ENCODE measurements at places on chromosomes 1 and 21.

DNA sequence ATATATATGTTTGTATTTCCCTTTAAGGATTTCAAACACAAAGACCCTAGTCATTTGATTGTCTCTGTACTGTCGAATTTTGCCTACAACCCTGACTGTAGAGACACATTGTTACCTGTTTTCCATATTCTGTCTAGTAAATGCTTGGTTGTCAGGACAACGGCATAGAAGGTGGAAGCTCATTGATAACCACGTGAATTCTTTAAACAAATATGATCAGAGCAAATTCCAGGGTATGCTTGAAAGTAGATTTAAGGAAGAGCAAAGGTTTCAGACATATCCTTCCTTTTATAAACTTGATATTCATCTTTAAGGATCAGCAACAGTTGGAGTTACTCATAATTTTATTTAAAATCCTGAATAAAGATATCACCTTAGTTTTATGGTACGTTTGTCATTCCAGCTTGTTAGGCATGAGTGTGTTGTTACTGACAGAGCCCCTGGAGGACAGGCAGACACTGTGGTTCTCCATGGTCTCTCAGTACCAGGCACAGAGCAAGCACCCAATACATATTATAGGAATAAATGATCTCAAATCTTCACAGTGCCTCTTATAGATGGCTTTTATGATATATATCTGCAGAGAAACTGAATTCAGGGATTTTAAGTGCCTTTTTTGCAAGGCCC is 203.2 kb downstream of the FGGY start:
- no peak for DNase-seq

DNA sequence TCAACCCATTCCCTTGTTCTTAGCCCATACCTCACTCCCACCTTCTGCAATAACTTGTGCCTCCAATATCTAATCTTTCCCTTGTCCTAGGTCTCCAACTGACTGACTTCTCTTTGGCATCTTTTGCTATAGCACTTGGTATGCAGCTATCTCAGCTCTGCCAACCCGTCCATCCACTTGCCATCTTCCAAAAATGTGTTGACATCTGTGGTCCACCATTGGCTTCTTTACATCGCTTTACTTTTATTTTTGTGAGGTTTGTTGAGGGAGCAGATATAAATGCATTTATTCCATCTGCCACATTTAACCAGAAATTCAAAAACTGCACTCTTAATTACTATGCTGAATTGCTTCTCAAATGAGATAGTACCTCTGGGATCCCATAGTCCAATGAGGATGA is 24.9 kb upstream of the PSMB2 start:
- no peak for DNase-seq

GRCh38 chr1:106924360-106924759 is 132.1 kb upstream of the PRMT6 start:
- peak; percentile 42 for DNase-seq

DNA sequence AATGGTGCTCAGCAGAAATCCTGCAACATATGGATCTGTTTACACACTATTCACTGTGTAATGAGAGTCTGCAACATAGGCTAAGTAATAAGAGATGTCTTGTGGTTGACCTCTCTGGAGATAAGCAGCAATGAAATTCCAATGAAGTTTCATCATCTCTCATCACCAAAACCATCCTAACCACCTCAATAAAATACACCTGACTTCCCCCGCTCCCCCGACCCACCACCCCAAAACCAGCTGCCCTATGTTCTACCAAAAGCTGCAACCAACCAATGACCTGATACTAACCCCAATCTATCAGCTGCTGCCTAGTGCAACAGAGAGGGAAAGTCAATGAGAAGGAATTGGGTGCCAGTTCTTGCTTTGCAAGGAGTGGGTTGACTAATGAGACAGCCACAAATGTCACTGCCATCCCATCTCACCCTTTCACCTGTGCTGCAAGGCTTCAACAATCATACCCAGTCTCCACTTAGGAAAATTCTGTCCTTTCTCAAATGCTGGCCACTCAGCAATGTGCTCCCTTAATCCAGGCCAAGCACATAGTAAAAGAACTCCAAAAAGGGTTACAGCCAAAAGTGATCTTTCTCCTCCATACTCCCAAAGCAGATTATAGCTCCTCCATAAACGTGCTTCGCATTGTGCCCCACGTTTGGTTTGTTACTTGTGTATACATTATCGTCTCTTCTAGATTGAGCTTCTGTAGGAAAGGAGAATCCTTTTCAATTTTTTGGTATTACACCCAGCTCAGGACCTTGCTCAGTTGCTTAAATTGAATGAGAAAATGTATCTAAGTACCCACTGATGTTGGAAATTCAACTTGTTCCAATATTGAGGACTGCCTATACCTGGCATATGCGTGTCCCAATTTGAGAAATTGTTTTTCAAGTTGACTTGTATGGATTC is 29.0 kb downstream of the MRPL39 start:
- DNase-seq: no peak

GRCh38 chr1:78081980-78082860 is 36.5 kb downstream of the GIPC2 start:
- DNase-seq: peak; percentile 45

DNA sequence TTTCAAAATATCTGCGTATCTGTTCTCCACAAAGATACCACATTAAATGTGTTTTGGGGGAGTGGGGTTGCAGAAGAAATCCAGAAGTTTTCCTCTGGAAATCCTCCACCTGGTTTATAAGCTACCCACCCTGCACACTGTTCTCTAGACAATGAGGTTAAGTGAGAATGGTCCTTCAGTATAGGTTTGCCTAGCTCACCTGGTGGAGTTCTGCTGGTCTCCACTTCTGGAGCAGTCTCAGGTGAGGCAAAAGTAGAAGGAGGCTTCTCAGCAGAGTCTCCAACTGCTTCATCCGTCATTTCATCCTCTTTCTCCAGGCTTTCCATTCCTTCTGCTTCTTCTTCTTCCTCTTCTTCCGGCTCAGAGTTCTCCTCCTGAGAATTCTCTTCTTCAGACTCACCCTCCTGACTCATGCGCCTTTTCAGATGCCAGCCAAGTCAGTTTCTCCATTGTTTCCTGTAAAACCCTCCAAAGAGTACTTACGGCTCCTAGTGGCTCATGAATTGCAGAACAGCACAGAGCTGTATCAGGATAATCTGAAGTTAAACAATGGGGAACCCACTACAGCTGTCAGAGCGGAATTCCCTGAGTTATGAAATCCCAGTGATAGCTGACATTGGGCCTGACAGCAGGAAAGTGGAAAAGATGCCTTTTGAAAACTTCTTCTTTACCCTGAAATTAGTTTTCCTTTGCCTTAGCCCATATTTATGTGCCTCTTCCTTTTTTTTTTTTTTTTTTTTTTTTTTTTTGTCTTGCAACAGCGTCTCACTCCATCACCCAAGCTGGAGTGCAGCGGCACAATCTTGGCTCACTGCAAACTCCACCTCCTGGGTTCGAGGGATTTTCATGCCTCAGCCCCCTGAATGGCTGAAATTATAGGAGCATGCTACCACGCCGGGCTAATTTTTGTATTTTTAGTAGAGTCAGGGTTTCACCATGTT is 38.5 kb downstream of the MSTO1 start:
- peak; percentile 92 for DNase-seq

DNA sequence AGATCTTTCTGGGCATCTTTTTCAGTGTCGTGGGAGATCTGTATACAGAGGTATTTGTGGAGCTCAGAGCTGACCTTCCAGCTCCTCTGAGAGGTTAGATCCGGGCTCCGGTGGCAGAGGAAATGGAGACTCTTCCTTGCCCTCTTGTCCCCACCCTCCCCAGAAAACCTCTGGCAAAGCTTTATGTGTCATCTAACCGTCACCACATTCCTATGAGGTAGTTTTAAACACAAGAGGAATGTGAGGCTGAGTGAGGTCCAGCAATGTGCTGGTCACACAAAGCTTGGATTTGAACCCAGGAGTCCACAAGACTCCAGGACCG is 1.2 kb downstream of the CD160 start:
- DNase-seq: peak; percentile 69

DNA sequence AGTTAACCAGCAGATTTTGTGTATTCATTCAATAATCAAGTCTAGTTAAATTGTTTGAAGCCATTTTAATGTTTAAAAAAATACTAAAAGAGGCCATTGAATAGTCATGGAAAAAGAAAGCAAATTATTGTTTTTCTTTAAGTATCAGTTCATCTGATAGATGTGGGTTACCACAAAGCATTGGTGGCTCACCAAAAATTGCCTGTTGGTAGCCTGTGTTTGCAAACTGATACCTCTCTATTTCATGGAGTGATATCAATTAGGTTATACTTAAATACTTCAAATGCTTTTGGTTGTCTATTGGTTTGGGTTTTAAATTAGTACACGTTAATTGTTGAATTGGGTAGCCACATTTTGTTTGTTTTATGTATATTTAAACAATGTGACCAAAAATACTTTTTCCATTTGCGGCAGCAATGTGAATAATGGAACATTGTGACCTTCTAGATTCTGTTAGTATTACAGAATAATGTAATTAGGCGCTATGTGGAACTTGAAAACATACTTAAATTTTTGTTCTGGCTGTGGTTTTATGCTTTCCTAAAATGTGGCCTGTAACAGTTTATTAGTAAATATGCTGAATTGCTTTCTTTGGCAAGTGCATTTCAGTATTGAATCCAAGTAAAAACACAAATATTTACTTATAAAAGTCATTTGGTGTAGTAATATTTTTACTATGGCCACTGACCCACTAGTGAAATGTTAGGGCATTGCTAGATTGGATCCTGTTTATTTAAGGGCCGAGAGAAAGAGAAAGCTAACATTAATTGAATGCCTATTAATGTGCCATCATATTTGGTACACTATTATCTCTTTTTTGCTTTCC is 37.1 kb upstream of the NBL1 start:
- no peak for DNase-seq

DNA sequence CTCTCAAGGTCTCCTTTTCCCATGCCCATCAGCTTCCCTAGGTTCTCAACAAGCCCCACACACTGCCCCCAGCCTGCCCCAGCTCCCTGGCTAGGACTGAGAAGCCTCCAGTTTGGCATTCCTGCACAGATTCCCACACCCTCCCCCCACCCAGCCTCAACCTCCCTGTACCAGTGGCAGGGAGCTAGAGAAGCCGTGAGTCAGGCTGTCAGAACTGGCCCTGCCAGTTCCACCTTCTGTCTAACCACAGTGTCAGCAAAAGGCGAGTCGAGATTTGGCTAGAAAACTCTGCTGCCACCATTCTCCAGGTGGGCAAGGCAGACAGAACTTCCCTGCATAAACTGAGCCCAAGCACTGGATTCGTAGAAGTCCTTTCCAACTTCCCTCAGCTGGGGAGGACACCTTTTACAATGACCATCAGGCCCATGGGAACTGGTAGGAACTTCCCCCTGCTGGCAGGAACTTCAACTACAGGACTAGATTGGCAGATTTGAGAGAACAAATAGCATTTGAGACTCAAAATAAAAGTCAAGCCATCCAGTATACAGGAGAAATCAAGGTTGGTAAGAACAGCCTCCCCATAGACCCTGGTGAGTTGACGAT is 31.0 kb downstream of the TNNT2 start:
- DNase-seq: peak; percentile 79

GRCh38 chr1:241077386-241078147 is 279.4 kb downstream of the RGS7 start:
- no peak for DNase-seq

DNA sequence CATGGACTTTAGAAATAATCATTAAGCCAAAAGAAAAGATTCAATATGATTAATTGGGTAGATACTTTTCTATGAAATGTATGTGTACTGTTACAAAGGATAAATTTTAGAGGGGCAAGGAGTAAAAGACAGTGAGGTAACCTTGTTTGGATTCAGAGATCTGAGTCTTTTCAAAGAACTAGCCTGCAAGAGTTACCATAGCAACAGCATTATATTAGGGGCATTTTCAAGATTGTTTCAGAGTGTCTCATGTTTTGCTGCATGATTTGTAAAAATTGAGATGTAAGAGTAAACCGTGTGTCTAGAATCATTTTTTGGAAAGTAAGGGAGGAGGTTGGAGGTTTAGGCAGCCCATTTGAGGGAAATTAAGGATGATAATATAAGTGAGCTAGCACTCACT is 70.6 kb upstream of the KIAA1614 start:
- DNase-seq: peak; percentile 83

- no peak for DNase-seq
Observed at GRCh38 chr1:81499487-81499886, 301.2 kb upstream of the ADGRL2 start.

- DNase-seq: no peak
Observed at GRCh38 chr1:231028682-231029081, 11.4 kb downstream of the FAM89A start.

DNA sequence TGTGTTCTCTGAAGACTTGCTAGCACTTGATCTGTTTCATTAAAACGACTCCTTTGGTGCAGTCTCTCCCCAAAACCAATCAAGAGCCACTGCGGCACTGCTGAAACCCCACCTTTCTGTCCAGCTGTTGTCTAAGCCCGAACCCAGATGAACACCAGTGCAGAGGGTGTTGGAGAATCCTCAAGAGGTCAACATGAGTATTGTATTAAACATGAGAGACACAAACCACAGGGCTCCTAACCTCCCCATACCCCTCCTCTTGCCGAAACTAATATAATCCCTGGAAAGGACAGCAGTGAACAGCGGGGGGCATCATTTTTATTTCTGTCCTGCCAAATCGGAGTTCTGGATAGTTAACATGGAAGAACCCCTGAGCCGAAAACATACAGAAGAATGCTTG is 333.9 kb downstream of the CAMTA1 start:
- peak; percentile 12 for DNase-seq

DNA sequence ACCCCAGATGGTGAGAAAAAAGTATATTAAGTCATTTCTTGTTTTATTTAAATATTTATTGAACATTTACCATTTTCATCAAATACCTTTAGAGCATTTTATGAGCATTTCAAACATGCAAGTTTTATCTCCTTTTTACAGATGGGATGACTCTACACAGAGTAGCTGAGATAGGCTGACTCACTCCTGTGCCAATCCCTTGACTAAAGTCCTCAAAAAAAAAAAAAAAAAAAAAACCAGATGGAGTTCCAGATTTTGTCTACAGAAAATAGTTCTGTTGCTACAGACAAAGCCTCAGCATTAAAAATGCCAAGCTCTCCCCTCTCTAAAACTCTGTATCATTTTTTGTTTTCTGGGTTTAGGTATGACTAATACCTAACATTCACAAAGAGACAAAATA is 303.0 kb upstream of the PLD5 start:
- DNase-seq: no peak

- no peak for DNase-seq
Observed at GRCh38 chr1:115088871-115089419, 358 bp downstream of the TSPAN2 start.

DNA sequence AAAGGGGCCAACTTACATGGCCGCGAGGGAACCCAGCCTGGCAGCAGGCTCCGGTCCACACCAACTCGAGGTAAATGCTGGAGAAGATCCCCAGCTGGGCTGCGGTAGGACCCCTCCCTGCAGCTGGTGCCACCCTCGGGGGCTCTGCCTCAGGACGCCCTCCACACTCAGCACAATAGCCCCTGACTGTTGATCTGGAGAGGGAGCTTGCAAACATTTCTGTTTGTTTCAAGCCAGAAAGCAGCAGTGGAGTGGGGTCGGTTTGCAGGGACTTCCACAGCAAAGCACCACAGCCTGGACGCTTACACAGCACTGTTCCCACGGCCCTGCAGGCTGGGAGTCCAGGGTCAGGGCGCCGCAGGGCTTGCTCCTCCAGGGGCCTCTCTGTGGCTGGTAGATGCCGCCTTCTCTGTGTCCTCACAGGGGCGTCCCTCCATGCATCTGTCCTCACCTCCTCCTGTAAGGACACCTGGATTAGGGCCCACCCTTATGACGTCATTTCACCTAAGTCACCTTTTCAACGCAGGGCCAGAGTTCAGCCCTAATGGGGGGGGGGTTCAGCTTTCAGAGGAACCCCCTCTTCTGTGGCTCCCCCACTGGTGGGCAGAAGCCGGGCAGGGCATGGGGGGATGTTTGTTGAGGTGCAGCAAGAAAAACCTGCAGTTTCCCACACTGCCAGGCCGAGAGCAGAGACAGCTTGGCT is 24.1 kb upstream of the TTC34 start:
- no peak for DNase-seq

Data from choroid plexus epithelial cell (primary cell).